ENCODE measurements at places on chromosomes 2 and 18. TPM values are rescaled to one million over a fixed set of nuclear protein-coding genes. Genes with fewer than 3 reads are reported as not detected.

VWA3B gene
- total RNA-seq = not detected

SLC66A3 gene
- total RNA-seq = 11.7 TPM

HOXD12 gene
- 0.17 TPM for total RNA-seq

PTPRM gene
- 9.2 TPM for total RNA-seq

TRABD2A gene
- total RNA-seq = 7.5 TPM

GAL3ST2 gene
- total RNA-seq = 0.73 TPM

SERPINB2 gene
- not detected for total RNA-seq

TCF23 gene
- 0.14 TPM for total RNA-seq

RNU2-63P gene
- 5.2 TPM for total RNA-seq

C2orf66 gene
- not detected for total RNA-seq
